GM10248 (cell line): ENCODE measurements at places on chromosomes 12 and 14.

DNA sequence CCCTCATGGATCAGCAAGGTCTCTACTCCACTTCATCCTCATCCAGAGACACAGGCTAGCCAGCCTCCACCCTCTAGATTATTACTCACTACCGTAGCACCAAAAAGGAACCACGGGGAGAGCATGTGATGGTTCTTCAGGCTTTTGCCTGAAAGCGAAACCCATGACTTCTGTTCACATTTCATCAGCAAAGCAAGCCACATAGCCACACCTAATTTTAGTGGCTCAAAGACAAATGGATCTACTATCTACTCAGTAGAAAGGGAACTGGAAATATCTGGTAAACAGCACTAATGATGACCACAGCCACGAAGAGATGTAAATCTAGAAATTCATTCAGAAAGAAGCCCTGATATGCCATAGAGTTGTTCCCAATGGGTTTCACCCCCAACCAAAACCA, 51.4 kb downstream of the VCPKMT start:
- DNase-seq = peak; percentile 79

GRCh38 chr12:76669981-76670380, 93.9 kb upstream of the ZDHHC17 start:
- no peak for DNase-seq

GRCh38 chr14:68964300-68965093, 14.6 kb downstream of the ACTN1 start:
- DNase-seq = no peak

- DNase-seq = no peak
These were observed 41.8 kb upstream of the DHRS7 start for GRCh38 chr14:60206837-60207533.

DNA sequence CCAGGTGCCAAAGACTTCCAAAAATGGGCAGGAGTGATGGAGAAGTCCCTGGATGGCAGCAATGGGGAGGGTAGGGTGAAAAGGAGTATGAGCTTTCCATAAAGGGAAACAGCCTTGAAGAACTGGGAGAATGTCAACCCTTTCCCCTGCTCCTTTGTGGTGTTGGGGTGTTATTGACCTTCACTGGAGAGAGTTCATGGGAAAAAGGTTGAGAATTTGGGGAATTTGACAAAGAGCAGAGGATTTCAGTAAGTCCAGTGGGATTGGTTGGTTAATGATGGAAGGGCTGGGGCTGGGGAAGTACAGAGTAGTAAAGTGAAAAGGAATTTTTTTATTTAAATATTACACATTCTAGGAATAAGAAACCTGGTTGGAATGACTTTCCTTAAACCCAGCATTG, 116.6 kb downstream of the ERC1 start:
- DNase-seq = no peak

DNA sequence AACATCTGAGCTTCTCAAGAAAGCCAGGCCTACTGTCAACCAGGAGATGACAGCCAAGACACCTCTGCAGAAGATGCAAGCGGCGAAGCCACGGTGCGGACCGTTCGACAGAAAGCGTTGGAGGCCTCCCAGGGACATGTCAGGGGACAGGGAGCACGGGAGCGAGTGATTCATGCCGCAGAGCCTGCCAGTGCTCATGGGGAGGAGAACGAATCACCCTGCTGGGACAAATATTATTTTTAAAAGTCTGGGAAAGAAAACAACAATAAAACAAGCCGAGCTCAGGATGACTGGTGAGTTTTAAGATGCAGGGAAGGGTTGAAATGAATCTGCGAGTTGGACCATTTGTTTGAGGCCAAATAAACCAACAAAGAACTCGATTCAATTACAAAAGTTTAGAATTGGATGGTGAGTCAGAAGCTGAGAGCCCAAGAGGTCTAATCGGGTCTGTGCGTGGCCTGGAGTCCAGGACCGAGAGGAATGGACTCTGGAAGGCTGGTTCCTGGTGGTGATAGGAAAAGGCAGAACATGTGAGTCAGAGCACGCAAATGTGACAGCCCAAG, 91.0 kb downstream of the RBM19 start:
- DNase-seq = no peak

DNA sequence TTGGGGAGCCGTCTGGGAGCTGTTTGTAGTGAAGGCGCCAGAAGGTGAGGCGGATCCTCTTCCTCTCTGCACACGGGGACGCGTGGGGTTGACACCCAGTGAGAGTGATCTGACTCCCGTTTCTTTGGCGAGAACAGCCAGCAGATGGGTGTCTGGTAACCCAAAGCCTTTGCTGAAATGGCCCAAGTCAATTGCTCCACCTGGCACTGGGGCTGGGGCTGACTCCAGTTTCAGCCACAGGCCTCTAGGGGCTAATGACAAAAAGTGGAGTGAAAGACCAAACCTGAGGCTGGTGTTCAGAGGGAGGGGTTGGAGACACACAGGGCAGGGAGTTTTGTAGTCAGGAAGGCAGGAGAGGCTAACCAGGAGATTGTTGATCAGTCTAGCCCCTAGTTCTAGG, 87.0 kb downstream of the FRMD6 start:
- peak; percentile 21 for DNase-seq

- DNase-seq = no peak
These were observed 33.7 kb downstream of the CKB start for GRCh38 chr14:103488960-103489359.

DNA sequence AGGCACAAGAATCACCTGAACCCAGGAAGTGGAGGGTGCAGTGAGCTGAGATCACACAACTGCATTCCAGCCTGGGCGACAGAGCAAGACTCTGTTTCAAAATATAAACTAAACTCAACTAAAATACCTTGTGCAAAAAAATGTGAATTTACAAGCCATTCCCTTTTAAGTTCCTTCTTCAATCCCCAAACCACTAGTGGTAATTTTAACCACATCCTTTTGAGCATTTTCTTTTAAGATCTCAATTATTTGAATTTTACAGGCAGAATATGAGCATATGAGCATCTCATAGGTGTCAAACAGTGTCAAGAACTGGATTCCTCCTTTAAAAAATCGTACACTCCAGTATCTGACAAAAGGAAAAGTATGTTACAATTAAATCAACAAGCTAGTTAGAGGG, 57.0 kb upstream of the NPFF start:
- DNase-seq = no peak

DNA sequence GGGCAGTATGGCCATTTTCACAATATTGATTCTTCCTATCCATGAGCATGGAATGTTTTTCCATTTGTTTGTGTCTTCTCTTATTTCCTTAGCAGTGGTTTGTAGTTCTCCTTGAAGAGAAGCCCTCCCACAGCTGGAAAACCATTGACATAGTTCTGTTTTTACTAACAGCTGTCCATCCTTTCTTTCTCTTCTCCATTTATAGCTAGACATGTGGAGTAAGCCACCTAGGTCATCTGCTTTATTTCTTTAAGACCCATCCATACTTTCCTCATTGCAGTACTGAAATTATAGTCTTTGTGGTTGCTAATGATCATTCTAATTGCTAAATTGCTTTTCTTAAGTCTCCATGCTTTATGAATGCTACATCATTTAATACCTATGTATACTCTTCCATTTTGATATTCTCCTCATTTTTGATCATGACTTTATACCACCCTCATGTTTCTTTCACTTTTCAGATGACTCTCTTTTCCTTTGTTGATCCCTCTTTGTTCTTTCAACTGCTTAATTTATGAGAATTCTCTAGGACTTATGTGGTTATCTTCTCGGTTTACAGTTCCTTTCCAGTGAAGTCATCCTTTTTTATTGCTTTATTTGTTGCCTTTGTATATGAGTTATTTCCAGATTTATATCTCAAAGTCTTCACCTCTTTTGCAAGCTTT, 114.2 kb downstream of the PCNX1 start:
- DNase-seq = no peak

GRCh38 chr12:18899678-18900317, 161.9 kb downstream of the CAPZA3 start:
- DNase-seq = no peak

DNA sequence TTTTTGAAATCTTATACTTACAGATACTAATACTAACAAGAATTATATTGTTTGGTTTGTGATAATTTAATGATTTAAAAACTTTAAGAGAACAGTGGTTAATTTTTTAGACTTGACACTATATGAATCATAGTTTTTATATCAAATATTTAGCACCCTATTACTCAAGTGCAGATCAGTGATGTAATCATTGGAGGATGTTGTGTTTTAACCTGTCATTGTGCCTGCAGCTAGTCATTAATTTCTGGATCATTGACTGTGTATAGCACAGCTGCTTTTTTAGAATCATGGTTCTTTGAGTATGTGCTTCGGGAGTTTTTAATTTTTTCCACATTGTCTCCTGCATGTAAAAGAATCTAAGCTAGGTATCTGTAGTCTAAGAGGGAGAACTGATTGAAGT, 17.3 kb downstream of the ARID4A start:
- no peak for DNase-seq

GRCh38 chr14:90495357-90496276, 98.8 kb downstream of the CALM1 start:
- peak; percentile 76 for DNase-seq

- DNase-seq = no peak
These were observed 17.5 kb downstream of the C2CD5 start for GRCh38 chr12:22526836-22527235.

DNA sequence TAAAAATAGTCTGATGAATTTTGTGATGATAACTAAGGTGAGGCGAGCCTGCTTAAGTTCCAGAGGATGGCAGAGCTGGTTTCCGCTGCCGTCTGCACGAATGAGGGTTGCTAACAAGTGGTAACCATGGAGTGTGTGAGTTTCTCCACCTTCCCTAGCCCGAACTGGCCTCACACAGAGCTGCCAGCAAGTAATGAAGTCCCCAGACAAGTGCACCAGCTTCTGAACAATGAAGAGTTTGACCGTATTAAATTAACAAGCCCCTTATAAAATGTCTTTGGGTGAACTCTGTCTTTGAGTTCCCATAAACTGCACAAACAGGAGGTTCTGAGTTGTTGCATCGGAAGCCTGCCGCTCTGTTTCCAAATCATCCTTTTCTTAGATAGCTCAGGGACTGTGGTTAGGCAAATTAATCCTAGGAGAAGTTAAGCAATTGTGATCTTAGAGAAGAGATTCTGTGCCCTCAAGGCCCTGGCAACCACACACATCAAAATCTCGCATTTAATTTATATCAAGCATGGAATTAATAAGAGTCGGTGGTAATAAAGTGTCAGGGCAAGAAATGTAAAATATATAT, 274.1 kb upstream of the DAAM1 start:
- DNase-seq = no peak

DNA sequence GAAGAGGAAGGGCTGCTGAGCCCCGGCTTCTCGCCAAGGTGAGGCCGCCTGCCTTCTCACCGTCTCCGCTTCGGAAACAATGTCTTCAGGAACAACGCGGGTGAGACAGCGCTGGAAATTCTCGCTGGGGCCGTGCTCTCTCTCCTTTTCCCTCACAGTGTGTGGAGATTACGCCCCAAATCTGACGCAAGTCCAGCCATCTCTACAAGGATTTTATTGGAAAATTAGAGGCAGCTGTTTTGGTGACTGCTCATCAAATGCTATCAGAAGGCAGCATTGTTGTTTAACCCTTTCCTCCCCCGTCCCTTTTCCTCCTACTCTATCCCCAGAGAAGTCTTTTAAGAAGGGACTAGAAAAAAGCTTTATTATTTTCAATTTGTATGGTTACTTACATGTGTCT, 53.5 kb downstream of the PIWIL1 start:
- DNase-seq = no peak

DNA sequence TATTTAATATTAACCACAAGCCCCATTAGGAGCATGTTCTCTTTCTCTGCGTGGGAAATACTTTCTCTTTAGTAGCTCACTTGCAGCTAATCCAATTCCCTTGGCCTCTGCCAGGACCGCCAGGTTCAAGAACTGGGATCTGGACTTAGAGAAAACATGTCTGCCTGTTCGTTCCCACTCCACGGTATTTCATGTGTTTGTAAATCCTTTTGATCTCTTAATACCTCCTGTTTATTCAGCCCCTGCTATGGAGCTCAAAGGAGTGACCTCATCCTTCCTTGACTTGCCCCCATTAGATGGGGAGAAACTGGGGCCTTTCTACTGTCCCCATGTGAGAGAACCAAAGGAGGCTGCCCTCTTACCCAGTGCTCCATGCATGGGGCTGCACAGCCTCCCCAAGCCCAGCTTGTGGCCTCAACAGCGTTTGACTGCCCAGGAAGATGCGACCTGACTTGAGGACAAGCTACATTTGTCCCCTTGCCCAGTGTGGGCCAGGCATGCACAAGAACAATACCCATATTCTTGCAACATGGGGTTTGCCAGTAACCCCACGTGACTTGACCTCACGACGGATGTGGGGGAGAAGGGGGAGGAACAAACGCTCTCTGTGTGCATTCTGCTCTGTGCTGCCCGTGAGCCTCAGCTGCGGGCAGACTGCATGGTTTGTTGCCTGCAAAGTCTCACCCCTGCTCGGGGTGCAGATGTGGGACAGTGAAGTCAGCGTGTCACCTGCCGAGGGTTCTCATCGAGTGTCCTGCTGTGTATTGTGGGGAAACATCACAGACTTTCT, 30.3 kb downstream of the CD9 start:
- peak; percentile 39 for DNase-seq

- no peak for DNase-seq
These were observed 1121.8 kb upstream of the USP15 start for GRCh38 chr12:61138415-61138759.

GRCh38 chr14:82757776-82758175, 1224.1 kb upstream of the SEL1L start:
- DNase-seq = no peak

DNA sequence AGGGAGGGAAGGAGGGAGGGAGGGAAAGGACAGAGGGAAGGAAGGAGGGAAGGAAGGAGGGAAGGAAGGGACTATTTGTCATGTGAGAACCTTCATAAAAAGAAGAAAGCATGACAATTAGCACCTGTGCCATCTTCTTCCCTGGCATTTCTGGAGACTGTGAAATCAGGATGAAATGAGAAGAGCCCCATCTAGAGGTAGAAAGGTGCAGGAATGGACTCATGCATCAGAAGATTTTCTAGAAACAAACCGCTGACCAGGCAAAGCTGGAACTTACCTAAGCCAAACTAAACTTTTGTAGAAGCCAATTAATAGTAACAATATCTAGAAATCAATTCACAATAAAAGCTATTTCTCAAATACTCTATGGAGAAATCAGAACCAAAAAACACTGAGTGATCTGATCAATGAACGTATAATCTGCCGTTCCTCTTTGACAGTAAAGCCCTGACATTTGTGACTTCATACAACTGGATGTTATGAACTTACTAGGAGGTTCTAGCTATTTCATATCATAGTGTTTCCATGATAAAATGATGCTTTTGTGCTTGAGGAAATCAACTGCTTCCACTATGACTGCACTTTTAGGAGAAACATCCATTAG, 24.4 kb upstream of the CRACR2A start:
- DNase-seq = peak; percentile 34

DNA sequence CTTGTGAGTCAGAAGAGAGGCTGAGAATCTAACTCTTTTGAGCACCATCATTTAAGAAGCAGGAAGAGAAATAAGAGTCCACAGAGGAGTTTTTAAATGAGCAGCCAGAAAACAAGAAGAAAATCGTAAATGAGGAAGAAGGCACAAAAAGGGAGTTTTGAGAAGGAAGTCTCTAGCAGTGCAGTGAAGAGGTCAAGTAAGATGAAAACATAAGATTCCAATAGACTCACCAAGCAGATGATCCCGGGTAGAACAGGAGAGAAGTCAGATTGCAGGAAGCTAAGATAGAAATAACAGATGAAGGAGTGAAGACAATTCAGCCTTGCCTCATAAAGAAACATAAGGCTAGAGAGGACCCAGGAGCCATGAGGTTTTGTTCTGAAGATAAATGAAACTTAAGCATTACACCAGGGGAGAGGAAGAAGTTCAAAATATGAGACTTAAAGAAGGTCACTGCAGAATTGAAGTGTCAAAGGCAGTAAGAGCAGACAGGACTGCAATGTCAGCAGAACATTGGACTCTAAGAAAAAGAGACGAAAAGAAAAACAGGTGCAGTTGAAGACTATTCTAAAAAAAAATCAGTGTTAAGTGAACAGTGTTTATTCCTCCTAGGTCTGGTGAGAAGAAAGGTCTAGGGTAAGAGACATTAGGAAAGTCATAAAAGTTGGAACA, 229.0 kb downstream of the SEC23A start:
- DNase-seq = no peak
